ENCODE measurements at places on chromosomes 7 and 10.

DNA sequence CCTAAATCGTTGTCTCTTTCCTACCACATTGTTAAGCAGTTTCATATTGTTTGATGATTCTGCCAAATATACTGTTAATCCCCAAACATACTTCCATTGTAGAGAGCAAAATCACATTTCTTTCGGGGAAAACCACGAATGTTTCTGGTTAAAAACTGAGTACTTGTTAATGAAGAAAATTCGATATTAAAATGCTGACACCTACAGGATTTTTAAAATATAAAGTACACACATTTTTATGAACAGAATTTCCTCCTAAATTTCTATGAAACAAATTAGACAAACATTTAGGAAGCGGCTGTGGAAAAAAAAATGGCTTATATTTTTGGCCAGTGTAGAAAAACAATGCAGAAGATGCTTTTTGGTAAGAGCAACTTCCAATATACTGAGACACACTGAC, 68.8 kb downstream of the IDE start:
- DNase-seq: no peak

DNA sequence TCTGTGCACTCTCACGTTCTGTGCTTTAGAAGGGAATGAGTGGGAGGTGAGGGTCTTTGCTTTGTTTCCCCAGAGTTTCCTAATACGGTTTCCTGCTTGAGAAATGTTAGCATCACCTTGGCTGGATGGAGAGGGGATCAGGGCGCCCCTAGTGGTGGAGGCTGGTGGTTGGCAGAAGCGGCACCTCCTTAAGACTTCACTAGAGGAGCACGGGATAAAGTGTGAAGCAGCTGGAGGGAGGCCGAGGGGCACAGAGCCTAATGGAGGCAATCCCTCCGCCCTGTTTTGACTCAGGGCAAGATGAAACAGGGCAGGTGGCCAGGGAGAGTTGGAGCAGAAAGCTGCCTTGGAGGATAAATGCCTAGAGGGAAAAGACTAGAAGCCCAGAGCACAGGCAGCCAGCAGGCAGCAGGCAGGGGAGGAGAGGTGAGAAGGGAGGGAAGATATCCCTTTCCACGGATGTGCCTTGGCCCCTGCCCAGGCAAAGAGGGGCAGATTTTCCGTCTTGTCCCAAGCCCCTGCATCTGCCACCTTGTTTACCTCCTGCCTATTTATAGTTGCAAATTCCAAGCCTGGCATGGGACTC, 56.0 kb upstream of the BTRC start:
- no peak for DNase-seq

DNA sequence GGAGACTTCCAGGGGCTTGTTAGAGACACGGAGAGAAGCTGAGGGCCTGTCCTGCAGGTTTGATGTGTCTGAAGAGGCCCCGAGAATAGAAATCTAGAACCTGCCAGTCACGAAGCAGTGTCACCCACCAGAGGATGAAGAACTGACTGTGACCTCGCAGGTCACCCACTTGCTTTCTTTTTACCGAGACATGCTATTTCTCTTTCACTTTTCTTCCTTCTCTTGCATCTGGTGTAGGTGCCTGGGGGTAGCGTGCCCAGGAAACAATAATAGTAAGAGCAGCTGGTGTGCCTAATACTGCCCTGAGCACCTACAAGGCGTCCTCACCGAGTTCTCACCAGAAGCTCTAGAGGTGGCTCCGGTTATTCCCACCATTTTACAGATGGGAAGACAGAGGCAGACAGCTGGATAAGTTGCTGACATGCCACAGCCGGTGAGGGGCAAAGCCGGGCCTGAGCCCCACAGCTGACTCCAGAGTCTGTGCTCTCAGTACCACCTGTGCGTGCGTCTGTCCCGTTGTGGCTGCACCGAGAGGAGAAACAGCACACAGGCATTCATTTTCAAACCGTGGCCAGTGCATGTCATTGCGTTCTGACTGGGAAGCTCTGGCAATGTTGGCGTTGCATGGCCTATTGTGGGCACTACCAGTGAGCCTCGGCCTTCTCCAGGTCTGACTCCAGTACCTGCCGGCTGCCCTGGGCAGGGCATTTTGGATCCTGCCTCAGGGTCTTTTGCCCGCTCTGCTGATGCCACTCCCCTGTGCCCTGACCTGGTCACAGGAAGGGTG, 7.8 kb downstream of the CHST3 start:
- DNase-seq: no peak

DNA sequence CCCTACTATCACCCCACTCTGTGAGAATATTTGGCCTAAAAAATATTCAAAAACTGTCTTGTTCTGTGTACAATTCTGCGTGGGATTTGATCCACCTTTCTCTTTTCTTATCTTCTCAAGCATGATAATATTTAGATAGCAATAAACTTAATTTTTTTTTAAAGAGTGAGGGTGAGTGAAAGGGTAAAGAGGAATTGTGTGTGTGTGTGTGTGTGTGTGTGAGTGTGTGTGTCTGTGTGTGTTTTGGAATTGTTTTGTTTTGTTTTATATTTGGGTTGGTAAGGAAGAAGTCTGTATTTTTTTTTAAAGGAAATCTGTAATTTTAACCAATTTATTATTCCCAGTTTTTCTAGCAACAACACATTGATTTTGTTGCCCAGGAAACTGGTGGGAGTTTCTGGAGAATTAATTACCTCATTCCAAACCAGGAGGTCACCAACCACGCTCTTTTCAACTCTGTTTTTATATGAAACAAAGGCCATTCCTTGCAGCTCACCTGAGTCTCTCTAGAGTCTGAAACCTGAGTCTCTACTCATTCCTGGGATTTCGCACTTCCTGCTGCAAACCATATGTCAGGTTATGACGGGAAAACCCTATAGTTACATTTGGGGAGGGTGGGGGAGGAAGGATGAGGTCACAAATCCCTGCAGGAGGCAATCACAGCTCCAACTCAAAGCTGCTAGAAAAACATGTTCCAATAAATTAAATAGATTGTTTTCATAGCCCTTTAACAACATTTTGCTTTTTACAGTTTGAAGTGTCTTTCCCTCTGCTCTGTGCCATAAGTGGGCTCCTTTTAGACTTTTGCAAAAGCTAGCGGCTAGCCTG, 38.1 kb upstream of the XPNPEP1 start:
- DNase-seq: no peak

DNA sequence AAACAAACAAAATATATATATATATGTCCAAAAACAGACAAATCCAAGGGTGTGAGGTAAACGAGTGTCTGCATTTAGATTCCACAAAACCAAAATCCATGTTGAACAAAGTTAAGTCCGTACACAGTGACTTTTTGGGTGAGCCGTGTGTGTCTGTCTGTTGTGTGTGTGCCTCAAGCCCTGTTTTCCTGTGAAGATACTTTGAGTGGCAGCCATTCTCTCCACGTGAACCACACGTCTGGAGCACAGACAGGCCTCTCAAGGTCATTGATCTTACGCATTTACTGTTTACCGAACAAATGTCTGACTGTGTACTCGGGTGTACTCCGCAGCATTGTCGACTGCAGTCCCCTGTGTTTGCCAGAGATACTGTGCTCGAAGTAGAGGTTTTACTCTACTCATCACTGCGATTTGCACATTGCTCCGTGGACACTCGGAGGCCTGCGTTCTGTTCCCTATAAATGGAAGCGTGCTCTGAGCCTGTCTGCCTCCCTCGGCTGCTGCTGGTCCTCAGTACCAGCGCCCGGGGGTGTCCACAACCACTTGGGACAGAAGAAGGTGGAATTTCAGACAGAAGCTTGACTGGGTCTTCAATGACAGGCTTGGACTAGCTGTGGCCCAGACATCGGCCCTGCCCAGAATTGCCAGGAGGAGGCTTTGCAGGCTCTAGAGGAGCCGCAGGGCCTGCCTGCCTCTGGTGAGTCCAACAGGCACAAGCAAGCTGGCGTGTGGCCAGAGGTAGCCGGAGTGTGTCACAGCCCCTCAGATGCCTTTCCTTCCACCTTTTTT, 22.1 kb downstream of the CYP17A1 start:
- DNase-seq: no peak

GRCh38 chr10:118439824-118440223, 97.7 kb upstream of the FAM204A start:
- DNase-seq: no peak

- DNase-seq: no peak
These were observed 74.3 kb downstream of the NKX6-2 start for GRCh38 chr10:132711613-132712121.

GRCh38 chr7:105759670-105760550, 116.5 kb downstream of the ATXN7L1 start:
- DNase-seq: peak; percentile 30

GRCh38 chr10:117439243-117439912, 64.1 kb upstream of the PDZD8 start:
- DNase-seq: no peak

DNA sequence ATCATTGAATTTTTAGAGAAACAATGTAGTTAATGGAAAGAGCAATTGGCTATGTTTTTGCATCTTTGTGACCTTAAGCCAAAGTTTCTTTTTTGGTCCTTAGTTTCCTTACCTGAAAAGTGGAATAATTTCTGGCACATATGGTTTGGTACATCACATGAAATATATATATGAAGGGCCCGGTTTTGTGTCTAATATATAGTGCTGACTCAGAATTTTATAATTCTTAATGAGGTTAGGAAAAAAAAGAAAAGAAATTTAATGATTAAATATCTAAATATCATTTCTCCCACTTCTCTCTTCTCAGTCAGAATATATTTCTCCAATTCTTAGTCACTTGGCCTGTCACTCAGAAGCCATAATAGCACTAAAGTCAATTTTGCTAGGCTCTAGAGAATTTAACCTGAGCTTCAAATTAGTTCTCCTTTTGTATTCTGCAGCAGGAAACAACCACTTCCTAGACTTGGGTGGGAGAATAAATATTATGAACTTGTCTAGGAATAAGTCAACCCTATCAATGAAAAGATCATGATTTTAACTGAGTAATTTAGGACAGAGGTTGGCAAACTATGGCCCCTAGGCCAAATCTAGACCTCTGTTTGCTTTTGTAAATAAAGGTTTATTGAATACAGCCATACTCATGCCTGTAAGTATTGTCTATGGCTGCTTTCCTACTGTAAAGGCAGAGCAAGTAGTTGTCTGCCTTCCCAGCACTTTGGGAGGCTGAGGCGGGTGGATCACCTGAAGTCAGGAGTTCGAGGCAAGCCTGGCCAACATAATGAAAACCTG, 34.6 kb downstream of the PPP1R9A start:
- DNase-seq: no peak

GRCh38 chr7:2665359-2665791, 22.6 kb upstream of the AMZ1 start:
- no peak for DNase-seq

- no peak for DNase-seq
These were observed 314.8 kb downstream of the POM121L12 start for GRCh38 chr7:53350241-53350640.

DNA sequence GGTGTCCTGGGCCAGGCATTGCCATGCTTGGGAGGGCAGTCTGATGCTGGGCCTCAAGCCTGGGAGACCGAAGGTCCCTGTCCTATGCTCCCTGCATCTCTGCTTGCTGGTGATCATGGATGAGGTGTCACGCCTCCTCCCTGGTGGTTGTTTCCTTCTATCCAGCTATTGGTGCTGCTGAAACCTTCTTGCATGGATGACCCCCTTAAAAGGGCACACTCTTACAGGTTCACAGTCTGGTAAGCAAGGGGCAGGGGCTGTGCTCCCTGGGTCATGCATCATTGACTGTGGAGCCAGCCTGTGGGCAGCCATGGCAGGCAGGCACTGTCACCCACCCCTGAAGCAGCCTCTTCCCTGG, 36.8 kb upstream of the SLC29A3 start:
- DNase-seq: no peak

DNA sequence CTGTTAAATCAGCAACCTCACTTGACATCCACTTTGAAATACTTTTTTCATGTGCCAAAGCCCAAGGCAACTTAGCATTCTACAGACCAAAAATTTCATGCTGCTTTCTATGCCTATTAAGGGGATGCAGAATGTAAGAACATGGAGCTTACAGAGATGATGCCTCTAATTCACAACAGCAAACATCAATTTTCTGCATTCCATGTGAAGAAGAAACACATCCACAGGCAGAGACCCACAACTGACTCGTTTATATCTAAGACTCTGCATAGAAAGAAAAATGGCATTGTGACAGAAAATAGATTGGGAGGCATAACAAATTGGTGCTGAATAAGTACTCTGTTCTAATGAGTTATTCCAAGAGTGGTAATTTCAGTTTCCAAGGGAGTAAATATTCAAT, 107.6 kb downstream of the SGMS1 start:
- DNase-seq: no peak

DNA sequence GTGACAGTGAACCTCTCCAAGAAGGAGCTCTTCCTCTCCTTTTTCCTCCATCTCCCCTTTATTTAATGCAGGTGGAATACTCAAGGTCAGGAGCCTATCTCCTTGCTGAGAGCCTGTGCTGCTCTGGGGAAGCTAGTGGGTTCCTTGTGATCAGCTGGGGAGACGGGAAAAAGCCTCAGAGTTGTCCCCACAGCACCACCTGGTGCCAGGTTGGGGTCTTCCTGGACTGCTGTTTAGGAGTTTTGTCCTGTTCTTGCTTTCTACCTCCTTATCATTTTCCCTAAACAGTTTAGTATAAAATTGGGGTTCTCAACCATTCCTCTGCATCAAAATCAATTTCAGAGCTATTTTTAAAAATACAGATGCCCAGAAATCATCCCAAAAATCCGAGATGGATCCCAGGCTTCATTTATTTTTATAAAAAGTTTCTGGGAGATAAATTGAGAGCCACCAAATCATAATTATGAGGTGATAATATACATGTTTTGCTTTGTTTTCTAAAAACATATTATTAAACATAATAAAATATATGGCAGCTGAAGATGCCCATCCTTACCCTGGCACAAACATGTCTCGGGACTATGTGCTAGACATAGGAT, 44.3 kb downstream of the MACC1 start:
- peak; percentile 32 for DNase-seq

DNA sequence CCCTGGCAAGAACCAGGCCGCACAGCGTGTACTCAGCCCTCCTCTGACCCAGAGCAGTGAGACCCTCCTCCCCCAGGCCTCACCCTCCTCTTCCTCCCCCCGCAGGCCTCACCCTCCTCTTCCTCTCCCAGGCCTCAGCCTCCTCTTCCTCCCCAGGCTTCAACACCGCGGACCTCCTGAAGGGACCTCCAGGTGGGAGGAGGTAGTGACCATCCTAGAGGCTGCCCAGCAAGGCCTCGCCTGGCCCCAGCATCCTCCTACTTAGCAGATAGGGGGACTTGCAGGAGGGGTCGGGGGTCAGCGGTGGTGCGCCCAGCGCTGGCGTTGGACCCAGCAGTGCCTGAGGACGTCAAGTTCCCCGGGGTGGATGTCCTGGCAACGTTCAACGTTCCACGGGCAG, 270.8 kb downstream of the ELFN1 start:
- DNase-seq: no peak

DNA sequence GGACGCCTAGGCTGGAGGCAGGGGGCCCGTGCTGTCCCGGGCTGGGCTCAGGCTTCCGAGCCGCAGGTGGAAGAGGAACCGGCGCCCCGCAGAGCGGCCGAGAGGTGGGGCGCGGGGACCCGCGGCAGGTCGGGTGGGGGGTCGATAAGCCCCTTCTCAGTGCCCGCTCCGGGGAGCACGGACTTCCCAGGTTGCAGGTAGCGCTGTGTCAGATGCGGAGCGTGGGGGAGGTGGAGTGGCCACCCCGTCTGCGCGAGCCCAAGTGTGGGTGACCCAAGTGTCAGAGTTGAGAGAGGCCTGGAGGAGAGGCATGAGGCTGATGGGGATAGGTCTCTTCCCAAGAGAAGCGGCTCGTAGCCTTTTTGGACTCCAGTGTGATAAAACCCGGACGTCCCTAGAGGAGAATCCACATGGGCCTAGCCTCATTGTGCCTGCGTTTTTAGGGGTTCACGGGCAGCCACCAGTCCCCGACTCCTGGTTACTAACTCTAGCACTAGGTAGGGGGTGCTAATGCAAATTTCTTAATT, 580 bp downstream of the EEPD1 start:
- no peak for DNase-seq
